ENCODE measurements at places on chromosomes 4 and X.

DNA sequence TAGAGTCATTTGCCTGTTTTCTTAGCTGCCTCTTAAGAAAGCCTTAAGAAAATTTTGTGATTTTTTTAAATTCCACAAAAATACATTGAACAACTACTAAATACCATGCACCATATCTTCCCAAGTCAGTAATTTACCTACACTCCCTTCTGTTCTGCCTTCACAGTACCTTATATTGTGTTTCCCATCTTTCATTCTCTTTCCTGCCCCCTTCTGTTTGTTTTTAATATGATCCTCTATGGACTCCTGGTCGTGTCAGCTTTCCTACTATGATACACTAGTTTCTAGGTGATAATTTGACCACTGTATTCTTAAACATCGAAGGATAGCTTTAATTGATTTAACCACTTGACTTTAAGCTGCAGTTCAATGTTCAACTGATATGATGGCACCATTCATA lies 297.7 kb upstream of the HAND2 start:
- DNase-seq: no peak

GRCh38 chr4:98522062-98522461 lies 136.3 kb downstream of the TSPAN5 start:
- no peak for DNase-seq

GRCh38 chr4:41939016-41939626 lies 3.9 kb downstream of the TMEM33 start:
- DNase-seq: no peak

GRCh38 chrX:810186-810585 lies 179.6 kb downstream of the SHOX start:
- DNase-seq: no peak

Data from activated gamma-delta T cell treated with Interleukin-2 at 50 U/mL for 16 hours (primary cell).